AG08395 (cell line): ENCODE measurements at places on chromosomes 6 and 20.

- no peak for DNase-seq
Measured at GRCh38 chr6:167760979-167761793, 65.5 kb upstream of the AFDN start.

DNA sequence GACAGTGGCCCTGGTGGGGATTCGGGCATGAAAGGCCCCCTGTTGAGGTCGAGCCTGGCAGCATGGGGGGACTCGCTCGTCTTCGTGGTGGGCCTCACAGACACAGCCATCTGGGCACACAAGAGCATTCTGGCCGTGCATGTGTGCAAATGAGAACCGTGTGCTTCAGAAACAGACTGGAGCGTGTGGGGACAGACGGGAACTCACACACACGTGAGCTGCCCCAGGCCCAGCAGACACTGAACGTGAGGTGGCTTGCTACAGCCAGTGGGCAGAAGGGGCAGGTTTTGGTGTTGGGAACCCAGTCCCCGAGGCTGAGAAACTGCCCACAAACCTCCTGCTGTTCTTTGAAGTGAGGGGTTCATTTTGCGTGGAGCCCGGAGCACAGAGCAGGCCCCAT lies 38.6 kb upstream of the BHLHE23 start:
- no peak for DNase-seq

GRCh38 chr6:100346828-100347227 lies 117.9 kb downstream of the SIM1 start:
- DNase-seq = peak; percentile 47

- DNase-seq = no peak
Measured at GRCh38 chr20:3283222-3283820, 44.3 kb upstream of the SLC4A11 start.

DNA sequence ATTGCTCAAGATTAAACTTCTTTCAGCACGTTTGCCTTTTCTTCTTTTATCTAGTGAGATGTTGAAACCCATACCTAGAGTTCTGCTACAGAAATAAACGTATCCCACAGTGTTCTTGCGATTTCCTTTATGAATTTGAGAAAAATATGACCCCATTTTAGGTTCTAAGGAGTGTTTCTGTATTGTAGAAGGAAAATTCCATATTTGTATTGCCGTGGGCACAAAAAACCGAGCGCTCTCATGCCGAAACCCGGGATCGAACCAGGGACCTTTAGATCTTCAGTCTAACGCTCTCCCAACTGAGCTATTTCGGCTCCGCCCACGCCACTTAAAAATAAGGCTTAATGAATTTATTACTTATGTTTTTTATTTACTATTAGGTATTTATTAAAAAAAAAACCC lies 23.7 kb downstream of the ZNF311 start:
- peak; percentile 31 for DNase-seq

DNA sequence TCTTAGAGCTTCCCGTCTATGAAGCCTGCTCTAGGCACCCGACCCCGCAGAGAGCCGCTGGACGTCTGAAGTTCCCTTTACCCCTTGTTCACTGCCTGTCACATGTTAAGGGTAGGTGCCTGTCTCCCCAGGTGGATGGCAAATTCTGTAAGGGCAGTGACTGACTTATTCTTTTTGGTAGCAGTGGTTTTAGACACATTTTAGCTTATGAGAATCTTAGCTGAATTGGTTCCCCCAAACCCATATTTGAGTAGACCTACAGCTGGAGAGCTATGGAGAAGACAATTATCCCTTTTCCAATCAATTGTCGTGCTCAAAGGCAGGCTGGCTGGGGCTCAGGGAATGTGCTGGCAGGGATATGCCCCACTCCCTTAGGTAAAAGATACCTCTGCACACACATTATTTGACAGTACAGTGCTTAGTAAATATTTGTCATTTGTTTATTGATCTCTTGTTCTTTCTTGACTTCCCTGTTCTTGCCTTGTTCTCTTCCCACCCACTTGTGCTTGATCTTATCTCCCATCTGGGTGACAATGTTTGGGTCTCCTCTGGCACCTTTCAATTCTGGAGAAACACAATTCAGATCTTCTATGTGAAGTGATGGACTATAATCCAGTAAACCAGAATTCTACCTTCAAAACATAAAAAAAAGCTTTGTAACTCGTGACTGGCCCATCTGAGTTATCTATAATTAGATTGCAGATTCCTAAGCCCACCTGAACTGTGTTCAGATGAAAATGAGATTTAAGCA lies 114.3 kb upstream of the SLC2A12 start:
- DNase-seq = no peak

DNA sequence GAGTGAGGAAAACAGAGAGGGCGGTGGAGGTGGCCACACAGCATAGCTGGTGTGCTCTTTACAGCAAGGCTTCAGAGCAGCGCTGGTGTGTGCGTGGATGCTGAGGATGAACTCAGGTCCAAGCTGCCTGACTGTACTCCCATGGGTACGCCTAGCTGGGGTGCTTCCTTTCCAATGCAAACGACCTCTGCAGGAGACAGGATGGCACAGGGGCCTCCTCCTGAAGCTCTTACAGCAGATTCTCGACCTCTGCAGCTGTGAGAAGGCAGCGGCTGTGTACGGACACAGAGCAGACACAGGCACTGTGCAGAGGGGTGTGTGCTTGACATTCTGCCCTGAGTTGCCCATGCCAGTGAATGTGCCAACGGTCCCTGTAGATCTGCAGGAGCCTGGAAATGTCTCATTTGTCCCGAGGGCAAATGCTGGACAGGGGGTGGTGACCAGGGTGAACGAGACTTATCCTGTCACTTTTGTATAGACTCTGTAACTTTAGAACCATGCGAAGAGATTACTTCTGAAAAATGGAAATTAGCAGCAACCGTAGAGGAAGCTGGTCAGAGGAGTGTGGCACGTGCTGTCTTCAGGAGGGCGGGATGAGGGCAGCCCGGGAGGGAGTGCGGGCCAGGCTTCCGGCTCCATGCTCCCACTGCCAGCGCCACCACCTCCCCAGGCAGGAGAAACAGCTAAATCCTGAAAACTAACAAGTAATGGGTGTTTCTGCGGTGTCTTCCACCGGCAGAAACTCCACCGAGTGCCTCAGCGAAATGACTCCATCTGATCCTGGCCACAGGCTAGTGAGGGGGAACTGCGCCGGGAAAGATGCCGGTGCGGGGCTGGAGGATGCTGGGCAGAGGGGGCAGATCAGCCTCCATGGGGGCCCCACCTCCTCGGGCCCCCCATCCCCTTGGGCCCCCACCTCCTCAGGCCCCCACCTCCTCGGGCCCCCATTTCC lies 120.9 kb upstream of the RPS6KA2 start:
- DNase-seq = no peak

DNA sequence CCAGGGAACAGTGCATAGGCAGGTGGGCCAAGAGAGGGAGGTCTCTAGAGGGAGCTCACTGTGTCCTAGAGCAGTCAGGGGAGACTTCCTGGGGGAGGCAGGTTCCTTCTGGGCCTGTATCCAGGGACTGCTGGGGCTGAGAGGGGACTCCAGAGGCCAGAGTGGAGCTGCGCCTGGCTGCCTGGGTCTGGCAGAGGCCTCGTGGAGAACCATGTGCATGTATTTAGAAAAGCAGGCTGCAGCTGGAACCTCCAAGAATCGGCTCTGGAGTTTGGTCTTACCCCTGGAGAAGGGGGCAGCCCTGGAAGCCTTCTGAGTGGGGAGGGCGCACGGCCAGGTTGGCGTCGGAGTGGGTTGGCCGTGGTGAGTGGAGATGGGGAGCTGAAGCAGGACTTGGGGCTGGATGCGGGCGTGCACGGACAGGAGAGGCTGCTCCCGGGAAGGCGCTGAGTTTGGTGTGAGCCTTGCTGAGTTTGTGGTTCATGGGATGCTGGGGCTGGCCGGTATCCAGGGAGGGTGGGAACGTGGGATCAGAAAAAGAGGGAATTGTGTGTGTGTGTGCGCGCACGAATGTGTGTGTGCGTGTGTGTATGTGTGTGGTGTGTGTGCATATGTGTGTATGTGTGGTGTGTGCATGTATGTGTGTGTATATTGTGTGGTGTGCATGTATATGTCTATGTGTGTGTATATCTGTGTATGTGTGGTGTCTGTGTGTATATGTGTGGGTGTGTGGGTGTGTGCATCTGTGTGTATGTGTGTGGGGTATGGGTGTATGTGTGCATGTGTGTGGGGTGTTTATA lies 10.8 kb downstream of the VSTM2L start:
- no peak for DNase-seq

DNA sequence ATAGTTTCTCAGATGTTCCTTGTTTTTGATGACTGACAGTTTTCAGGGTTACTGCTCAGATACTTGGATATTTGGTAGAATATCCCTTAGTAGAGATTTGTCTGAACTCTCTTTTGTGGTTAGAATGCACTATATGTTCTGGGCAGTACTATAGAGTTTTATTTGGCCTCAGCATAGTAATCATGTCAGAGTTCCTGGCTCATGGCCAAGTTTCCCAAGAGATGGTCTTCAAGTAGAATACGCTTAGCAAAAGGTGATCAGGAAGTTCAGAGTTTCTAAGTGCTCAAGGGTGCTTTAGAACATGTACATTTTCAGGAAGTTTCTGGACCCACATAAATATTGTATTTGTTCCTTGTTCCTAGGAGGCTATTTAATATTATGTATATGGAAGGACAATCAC lies 1209.7 kb upstream of the GJE1 start:
- DNase-seq = no peak

GRCh38 chr20:30612344-30612743 lies 645.1 kb upstream of the DEFB115 start:
- DNase-seq = no peak

DNA sequence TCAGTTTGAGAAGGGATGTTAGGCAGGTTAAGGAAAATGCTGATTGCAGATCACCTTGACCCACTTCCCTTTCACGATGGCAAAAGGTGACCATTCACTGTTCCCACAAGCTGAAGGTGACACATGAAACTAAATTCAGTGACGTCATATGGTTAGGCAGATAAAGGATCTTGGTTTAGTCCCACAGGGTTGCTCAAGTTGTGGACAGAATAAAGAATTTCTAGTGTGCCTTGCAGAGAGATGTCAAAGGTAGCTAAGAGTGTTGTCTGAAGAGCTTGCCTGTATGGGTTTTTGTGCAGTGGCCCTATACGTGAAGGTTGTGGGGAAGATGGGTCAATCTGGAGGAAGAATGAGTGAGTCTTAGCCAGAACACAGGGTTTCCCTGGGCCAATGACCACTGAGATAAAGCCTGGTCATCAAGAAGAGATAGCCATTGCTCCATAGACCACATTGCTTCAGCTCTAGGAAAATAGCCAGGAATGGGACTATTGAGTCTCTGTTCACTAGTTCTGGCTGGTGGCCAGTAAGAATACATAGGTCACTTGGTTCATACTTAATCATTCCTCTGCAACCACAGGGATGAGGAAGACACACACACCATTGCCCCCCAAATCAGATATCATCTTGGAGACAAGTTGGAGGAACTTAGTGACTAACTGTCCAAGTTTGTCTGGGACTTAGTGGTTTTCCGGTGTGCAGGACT lies 148.5 kb upstream of the ATXN1 start:
- DNase-seq = peak; percentile 70

- DNase-seq = no peak
Measured at GRCh38 chr6:659716-660581, 3.0 kb upstream of the HUS1B start.

DNA sequence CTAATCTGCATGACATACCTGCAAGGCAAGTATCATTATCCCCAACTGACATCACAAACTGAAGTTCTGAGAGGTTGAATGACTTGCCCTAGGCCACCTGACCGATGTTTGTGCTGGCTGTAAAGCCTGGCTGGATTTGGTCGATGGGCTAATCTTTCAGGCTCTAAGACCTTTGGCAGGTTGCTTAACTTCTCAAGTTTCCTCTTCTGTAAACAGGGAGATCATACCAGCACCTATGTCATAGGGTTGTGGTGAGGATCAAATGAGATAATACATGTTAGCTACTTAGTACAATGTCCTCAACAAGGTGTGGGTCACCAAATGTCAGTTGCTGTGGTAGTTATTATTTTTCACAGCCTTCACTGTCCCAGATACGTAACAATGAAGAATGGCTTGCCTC lies 14.2 kb downstream of the ANKRD66 start:
- no peak for DNase-seq

GRCh38 chr6:11294228-11294627 lies 61.8 kb upstream of the NEDD9 start:
- DNase-seq = no peak

- DNase-seq = no peak
Measured at GRCh38 chr6:82761674-82762345, 303.8 kb downstream of the UBE3D start.

GRCh38 chr6:166029506-166029905 lies 138.1 kb downstream of the TBXT start:
- no peak for DNase-seq

DNA sequence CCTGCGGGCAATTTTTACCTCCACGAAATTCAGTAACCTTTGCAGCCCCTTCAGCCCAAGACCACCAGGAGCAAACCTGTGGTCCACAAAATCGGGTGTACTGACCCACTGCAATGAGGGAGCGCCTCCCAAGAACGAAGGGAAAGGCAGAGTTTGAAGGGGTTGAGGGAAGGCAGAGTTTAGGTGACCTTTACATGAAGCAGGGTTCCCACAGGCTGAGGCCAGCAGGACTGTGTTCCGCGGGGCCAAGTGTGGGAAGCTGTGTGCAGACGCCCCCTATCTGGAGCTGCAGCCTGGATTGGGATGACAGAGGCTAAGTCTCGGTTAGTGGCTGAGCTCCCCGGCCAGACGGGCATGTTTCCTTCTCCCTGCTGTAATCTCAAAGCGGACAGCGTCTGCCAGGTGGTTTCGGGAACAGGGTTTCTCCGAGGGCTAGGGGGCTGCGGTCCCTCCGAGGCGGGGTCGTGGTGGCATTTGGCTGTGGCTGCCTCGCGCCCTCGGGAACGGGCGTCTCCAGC lies 826 bp upstream of the PYGB start:
- DNase-seq = peak; percentile 61

DNA sequence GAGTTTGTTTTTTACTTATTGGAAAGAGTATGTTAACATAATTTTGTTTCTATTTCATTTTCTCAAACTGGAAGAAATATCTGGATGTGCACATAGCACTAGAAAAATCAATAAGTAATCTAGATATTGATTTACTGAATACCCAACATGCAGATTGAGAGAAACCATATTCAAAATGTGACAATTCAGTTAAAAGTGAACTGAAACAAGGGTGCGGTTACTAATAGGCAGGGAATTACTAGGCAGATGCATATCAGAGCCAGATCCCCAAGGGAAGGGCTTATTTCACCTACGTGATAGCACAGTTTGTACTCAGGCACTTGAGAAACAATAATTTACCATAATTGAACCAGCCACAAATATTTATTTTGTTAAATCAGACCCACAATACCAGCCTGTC lies 493.1 kb upstream of the FLRT3 start:
- DNase-seq = no peak

GRCh38 chr6:55643861-55644260 lies 64.9 kb upstream of the HMGCLL1 start:
- DNase-seq = no peak

DNA sequence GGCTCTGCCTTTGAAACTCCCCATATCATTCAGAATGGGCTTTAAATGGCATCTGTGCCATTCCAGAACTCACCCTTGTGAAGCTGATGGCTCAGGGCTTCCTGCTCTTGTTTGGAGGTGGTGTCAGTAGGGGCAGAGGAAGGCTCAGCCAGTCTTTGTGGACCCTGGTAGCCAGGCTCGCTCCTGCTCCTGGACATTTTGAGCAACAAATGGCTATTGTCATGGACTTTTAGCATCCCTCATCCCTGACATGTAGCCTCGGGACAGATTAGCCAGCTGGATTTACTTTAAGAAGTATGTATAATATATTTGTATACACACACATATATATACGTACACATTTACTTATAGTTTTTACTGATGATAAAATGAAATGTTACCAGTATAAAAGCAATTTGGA lies 104.1 kb downstream of the UST start:
- DNase-seq = no peak
